ENCODE measurements at places on chromosomes 6 and 20. TPM values are rescaled to one million over a fixed set of nuclear protein-coding genes. Genes with fewer than 3 reads are reported as not detected.

GRCh38 chr20:63381781-63382431 lies 20.8 kb upstream of the CHRNA4 start:
- no peaks in the 10 kb centered on the region for H3K36me3 ChIP-seq
- H3K4me1 ChIP-seq: no peaks in the 10 kb centered on the region
- no peak overlapping the region for H3K4me3 ChIP-seq
- no peak for DNase-seq
- H3K27me3 ChIP-seq: no peaks in the 10 kb centered on the region

Gene LRRN4
- not detected for total RNA-seq

DNA sequence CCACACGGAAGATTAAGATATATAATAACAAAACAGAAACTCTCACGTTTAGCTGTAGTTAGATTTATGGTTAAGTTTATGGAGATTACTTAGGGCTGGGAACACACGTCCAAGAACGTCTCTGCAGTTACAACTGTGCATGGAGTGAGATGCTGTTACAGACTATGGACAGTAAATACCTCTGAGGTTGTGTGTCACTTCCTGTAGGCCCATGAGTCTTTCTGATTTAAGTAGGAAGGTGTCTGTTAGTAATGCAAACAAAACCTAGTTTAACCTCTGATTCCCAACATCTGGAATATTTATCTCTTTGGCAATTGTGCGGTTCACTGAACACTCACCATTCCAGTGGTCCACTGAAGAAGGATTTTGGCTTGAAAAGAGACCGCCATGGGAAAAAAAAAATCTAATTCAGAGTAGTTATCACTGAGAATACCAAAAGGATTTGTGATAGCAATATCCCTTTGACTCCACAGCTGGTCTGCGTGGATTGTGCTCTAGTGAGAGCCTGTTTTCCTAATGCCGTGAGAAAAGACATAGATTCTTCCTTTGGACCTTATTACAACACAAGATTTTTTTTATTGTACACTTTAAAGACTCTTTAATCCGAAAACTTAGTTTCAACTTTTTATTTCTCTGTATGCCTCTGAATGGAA lies 478.2 kb upstream of the CITED2 start:
- H3K27ac ChIP-seq: no peak overlapping the region
- H3K27me3 ChIP-seq: no peaks in the 10 kb centered on the region
- no peaks in the 10 kb centered on the region for H3K36me3 ChIP-seq
- no peaks in the 10 kb centered on the region for H3K4me1 ChIP-seq

GRCh38 chr6:75266716-75267291 lies 17.8 kb downstream of the TMEM30A start:
- DNase-seq: no peak
- H3K27me3 ChIP-seq: no peaks in the 10 kb centered on the region
- H3K4me3 ChIP-seq: no peak overlapping the region
- no peaks in the 10 kb centered on the region for H3K36me3 ChIP-seq
- no peak overlapping the region for H3K27ac ChIP-seq
- peaks cover 24% of the 10 kb centered on the region for H3K4me1 ChIP-seq

Gene JPH2
- 13.8 TPM for total RNA-seq
